ENCODE measurements at places on chromosomes 4 and X.

DNA sequence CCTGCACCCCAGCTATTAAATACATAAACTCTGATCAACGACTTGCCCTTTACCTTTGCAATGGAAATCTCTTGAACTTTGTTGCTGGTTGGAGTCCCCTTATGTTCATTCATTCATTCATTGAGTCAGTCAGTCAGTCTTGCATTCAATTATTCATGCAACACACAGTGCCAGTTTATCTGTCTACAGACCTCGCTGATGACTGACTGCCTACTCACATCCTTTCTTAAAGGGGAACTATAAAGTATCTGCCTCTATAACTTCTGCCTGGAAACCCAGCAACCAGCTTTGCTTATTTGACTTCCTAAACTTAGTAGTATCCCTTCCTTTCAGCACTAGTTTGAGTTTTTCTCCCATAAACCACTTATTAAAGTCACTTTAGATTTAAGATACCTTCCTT, 620.8 kb upstream of the ADGRL3 start:
- no peak for DNase-seq

GRCh38 chr4:73573794-73574528, 46.3 kb downstream of the RASSF6 start:
- DNase-seq = no peak

DNA sequence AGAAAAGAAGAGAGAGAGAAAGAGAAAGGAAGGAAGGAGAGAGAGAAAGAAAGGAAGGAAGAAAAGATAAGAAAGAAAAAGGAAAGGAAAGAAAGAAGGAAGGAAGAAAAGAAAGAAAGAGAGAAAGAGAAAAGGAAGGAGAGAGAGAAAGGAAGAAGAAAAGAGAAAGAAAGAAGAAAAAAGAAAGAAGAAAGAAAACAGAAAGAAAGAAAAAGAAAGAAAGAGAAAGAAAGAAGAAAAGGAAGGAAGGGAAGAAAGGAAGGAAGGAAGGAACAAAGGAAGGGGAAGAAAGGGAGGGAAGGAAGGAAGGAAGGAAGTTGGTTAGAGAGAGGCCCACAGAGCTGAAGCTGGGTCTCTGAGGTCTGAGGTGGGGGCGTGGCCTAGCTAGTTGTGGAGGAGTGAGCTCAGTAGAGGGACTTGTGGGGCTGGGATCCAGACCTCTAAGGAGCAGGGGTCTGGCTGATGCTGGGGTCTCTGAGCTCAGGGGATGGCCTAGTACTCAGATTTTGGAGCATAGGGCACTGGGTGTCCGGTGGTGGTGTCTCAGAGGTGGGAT, 27.1 kb upstream of the PDZD4 start:
- DNase-seq = no peak

GRCh38 chr4:24650849-24651640, 66.7 kb upstream of the DHX15 start:
- no peak for DNase-seq

- no peak for DNase-seq
Measured at GRCh38 chrX:114842181-114842580, 175.2 kb downstream of the IL13RA2 start.

GRCh38 chr4:56200275-56200674, 187.0 kb downstream of the AASDH start:
- DNase-seq = no peak

GRCh38 chr4:122823476-122823875, 3.2 kb upstream of the FGF2 start:
- DNase-seq = no peak

- DNase-seq = no peak
Measured at GRCh38 chrX:14694611-14695010, 165.3 kb downstream of the GLRA2 start.

DNA sequence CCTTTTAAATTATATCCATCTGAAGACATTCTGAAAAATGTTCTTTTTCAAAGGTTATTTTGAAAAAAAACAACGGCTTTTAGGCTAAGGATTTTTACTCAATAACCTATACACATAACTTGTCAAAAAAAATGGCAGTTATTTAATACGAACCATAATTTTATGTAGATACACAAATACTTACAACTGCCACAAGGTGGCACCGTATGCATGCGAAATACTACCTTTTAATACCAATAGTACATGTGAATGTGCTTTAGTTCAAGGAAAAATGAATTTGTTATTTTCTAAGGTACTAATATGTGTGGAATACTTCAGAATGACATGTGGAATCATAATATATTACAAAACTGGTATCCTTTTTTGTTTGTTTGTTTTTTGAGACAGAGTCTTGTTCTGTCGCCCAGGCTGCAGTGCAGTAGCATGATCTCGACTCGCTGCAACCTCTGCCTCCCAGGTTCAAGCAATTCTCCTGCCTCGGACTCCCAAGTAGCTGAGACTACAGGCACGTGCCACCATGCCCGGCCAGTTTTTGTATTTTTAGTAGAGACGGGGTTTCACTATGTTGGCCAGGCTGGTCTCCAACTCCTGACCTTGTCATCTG, 4.6 kb upstream of the MAD2L1 start:
- DNase-seq = peak; percentile 8

GRCh38 chr4:4719436-4719835, 140.0 kb upstream of the MSX1 start:
- no peak for DNase-seq

DNA sequence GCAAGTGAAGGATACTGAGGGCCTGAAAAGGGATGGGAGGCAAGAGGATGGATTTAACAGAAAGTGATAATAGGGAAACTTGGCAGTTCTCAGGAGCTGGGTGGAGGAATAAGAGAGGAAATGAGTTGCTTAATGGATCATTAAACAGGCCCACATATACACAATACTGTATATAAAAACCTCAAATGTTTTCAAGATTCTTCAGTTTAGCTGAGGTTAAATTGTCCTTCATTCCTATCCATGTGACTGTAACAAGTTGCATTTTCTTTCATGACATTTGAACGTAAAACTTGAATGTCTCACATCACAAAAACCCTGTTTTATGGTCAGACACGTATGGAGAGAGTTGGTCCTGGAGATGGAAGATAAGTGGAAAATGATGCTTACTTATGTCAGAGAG, 76.5 kb upstream of the PLAC8 start:
- DNase-seq = no peak

DNA sequence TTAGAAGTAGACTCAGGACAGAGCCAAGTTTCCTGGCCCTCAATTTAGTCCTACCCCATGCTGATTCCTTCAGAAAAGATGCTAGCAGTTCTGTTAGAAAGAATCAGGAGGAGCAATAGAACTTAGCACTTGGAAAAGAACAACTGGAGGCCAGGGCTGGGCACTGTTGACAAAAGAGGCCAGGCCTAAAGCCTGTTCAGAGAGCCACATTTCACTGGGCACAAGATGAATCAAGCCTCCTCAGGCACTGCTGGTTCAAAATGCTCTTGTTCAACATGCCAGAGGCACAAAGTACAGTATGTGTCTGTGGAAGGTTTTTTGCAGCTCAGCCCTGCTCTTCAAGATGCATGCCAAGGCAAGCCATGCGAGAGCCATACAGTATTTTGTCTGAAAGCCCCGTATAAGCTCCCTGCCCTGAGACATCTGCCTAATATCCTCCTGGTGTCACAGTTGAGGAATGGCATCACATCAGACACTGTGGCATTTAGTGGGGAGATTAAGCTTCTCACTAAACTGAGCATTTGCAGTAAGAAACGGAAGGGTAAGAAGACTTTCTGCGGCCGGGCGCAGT, 53.7 kb downstream of the RASL11B start:
- DNase-seq = no peak

GRCh38 chr4:88268913-88269312, 15.4 kb downstream of the PPM1K start:
- no peak for DNase-seq

- DNase-seq = no peak
Measured at GRCh38 chr4:82809619-82810018, 11.0 kb upstream of the SCD5 start.

DNA sequence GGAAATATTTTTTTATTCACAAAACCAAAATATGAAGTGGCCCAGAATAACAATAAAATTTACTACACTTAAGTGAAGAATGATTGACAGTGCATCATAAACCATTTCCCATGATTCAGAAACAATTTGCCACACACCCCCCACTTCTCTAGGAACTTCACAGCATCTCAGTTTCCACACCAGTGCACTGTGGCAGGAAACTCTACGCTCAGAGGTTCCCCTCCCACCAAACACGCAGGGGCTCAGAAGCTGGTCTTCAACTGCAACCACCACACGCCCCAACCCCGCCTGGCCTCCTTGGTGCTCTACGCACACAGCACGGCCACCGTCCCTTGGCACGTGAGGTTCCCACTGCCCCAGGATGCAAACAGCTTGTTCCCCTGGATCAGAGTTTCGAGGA, 63.7 kb downstream of the ZFYVE28 start:
- no peak for DNase-seq

DNA sequence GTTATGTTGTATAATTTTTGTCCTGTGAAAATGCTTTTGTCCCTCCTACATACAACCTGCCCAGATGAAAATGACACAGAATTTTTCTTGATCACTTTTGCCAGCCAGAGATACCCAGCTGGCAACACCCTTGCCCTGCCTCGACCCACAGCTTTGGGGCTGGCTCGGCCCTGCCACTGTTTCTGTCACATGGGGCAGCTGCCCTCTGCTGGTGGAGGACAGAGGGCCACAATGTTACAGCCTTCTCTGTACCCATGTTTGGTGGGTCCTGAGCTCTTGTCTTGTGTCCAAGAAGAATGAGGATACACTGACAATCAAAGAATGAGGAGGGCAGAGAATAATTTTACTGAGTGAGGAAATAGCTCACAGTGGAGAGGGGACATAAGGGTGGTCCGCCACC, 31.1 kb downstream of the BMP15 start:
- DNase-seq = no peak

GRCh38 chrX:10098270-10098713, 58.5 kb upstream of the CLCN4 start:
- DNase-seq = peak; percentile 51

- DNase-seq = peak; percentile 79
Measured at GRCh38 chr4:6200011-6200921, at the start of gene JAKMIP1. Gene JAKMIP1, minus strand, starts transcription at chr4:6200549. Its CDS starts 87,699 bp downstream, at chr4:6112850.

GRCh38 chr4:52675111-52675510, 16.0 kb upstream of the USP46 start:
- DNase-seq = no peak

DNA sequence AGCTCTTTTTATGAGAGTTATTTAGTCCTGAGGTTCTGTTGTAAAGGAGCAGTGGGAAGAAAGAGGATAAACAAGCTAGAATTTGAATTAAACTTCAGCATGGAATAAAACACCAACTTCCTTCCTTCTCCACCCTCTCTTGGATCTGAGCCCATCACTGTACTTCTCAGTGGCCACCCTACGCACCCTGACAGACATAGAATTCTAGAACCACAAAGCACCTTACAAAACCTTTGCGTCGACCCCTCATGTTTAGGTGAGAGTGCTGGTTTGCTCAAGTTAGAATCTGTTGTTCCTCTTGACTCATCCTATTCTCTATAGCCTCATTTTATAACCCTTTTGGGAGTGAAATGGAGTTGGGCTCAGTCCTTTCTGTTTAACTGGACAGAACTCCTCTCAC, 84.6 kb upstream of the RPL34 start:
- DNase-seq = no peak

DNA sequence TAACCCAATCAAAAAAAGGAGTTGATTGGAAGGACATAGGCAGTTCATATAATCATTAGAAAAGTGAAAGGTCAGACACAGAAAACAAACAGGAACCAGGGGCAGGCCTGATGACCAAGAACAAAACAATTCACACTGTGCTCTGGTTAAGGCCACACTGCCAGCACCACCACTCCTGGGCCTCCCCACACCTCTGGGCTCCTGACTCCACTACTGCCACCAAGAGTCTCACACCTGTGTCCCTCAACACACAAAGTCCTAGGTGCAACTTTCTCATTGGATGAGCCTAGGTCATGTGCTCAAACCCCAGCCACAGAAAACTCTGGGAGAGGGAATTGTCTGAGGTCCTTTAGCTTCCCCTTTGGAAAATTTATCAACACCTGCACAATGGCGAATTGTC, 11.1 kb upstream of the FAM9C start:
- no peak for DNase-seq

DNA sequence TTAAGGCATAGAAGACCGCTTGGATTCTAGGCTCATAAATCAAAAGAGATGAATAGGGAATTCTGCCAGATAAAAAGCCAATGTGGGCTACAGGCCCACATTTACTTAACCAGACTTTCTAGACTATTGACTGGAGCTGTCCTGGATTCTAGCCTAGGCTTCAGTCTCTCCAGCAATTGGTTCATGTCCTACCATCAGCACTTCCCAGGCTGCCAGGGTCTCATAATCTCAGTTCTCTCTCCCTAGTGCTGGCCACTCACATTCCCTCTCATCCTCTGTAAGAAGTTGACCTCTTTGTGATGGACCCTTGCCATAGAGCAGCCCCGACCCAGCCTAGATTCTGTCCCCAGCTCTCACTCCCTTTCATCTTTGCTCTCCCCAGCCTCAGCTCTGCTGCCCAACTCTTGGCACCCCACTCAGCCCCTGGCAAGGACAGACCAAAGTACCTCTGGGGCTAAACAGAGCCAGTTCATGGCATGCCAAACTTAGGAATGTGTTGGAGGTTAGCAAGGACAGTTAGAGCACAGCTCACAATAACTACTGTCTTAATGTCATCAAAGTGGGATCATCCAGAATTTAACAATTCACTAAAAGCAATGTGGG, 396.2 kb downstream of the INPP4B start:
- no peak for DNase-seq

DNA sequence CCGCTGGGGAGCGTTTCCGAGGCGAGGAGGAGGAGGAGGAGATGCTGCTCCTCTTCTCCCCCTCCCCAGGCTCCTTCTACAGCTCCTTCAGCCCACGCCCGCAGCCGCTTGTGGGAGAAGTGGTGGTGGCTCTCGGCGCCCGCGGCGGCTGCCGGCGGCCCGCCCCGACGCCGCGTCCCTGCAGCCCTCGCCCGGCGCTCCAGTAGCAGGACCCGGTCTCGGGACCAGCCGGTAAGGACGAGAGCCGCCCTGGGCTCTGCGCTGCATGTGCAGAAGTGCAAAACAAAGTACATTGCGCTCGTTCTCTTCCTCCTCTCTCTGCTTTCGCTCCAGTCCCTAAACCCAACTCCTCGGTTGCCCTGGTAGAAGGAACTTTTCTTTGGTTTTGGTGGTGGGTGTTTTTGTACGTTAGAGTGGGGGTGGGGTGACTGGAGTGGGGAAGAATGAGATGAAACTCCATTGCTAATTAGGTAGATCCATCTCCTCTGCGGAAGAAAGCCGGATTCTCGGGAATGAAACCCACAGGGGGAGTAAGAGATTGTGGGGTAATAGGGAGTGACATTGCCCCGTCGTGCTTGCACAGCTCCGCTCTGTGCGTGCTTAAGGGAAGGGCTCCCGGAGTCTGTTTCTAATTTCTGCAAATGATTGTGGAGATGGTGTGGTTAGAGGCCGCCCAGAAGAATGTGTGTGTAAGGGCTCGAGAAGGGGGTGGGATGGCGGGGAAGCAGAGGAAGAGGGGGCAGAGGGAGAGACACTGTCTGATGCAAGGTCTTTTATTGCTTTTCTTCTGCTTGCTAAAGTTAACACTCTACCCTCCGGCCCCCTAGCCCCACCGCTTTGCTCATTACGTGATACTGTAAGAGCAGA, 677 bp downstream of the PTPN13 start:
- no peak for DNase-seq

- no peak for DNase-seq
Measured at GRCh38 chr4:141387299-141387698, 166.6 kb downstream of the ZNF330 start.

All from stimulated activated CD4-positive, alpha-beta T cell treated with anti-CD3 and anti-CD28 coated beads, Interleukin-12 subunit alpha, Interleukin-12 subunit beta, amount 100 ng/mL, for 4 hours (primary cell).